ENCODE measurements at places on chromosomes 12 and 14.
A peak's percentile ranks its signal among the peaks of the same experiment; 100 is the strongest.

DNA sequence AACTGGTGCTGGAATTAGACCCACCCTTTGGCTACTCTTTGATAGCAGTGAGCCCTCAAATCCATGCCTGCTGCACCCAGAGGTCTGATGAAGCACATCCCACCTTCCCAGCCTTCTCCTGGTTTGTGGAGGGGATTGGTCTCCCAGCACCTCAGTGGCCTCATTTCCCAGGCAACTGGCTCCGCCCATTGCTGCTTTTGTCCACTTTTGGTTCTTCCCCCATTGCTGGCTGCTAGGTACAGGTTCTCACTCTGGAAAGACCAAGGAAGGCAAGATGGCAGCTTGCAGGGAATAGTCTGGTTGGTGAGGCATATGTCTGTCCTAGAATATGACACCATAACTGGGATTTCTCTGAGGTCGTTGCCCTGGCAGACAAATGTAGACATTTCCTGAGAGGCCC lies 10.2 kb upstream of the KRT5 start:
- no peak for DNase-seq

GRCh38 chr14:104973135-104973384 lies 5.1 kb downstream of the AHNAK2 start:
- DNase-seq, result no peak

GRCh38 chr14:99724196-99724891 lies 40.2 kb downstream of the CYP46A1 start:
- no peak for DNase-seq

DNA sequence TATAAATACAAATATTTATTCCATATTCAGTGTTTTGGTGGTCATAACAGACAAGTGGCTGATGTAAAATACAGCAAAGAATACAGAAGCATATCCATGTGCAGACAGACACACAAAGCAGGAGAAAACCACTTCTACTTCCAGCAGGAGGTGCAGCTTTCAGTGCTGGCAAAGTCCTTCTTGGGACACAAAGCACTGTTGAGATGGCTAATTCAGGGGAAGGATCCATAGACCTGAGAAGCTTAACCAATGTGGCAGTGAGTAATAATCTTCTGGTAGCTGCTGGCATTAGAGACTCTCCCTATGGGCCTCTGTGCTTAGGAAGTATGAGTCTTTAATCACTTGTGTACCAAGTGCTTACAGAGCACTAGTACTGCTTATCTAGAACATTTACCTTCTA lies 26.8 kb downstream of the AMN1 start:
- no peak for DNase-seq

DNA sequence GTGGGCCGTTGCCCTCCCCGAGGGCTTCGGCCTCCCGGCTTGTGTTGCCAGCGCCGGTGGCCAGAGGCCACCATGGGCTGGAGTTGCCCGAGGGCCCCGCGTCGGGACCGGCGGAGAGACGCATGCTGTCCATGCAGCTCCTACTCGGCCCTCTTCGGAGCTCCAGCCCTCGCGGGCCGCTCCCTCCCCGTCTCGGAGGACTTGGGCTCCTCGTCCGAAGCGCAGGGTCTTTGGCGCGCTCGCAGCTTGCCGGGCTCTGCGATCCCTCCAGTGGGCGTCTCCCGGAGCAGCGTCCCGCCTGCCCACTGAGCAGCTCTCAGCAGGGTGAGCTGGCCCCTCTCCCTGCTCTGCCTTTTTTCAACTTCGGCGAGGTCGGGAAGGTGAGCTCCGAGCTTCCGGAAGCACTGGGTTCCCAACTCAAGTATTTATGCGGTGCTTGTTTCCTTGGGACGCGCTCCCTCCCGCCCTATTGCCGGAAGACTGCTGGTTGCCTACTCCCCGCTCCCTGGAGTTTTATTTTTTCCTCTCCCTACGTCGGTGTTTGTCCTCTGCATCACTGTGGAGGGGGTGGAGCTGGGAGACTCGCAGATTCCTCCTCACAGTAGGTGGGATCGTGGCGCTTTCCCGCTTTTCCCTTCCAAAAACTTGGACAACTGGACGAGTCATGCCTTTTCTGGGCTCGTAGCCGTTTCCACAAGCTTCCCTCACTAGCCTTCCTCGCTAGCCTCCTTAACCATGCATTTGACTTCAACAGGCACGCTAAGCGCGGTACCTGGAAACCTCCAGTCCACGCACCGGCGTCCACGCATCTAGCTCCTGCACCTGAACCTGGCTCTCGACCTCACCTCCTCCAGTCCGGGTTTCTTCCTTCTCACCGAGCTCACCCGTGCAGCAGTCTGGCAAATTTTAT lies at the start of gene AVPR1A:
Gene AVPR1A, minus strand, starts transcription at position 489 of the 910 bp plus-strand sequence. Its CDS starts 365 bp downstream, at position 124.
- DNase-seq, result no peak

- DNase-seq, result no peak
Measured at GRCh38 chr14:61761557-61761956, 663 bp upstream of the SNAPC1 start.

- no peak for DNase-seq
Measured at GRCh38 chr12:34299802-34300193, 277.5 kb downstream of the ALG10 start.

- no peak for DNase-seq
Measured at GRCh38 chr12:131621701-131622421, 89.0 kb upstream of the SFSWAP start.

GRCh38 chr12:131672941-131673887 lies 37.7 kb upstream of the SFSWAP start:
- no peak for DNase-seq

DNA sequence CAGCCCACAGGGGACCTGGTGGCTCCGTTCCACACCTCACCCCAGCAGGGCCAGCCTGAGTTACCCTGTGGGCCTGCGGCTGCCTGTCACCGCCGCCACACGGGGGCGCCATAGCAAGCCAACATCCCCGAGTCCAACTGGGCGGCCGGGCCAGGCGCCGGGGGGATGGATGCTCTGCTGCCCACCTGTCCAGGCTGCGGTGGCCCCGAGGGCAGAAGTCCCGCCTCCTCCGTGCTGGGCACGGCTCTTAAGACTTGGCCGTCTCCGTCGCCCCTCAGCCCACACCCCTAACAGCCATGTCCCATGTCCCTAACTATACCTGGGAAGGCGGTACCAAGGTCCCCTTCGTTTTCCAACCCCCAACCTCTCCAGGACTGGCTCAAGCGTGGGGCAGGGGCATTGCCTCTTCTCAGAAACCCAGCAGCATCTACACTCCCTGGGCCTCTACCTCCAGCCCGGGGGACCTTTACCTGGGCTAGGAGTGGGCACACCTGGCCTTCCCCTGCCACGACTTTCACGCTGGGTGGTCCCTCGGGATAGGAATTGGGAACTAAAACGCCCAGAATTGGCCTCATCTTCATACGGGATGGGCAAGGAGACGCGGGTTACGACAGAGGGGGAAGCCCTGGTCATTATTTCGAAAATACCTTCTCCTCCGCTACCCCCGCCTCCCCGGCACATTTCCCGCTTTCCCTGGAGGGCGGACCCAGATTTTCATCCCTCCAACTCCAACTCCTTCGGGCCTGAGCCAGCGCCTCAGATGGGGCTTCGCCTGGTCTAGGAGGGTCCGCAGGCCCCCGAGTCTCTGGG lies 1.1 kb upstream of the CYP46A1 start:
- DNase-seq, result peak; percentile 51

GRCh38 chr12:97404543-97404942 lies 58.1 kb upstream of the RMST start:
- DNase-seq, result peak; percentile 77

GRCh38 chr12:39503439-39503838 lies 60.5 kb upstream of the KIF21A start:
- no peak for DNase-seq
